ENCODE measurements at places on chromosomes 12 and 14.

GRCh38 chr14:53608369-53608768 is 348.3 kb downstream of the BMP4 start:
- H3K36me3 ChIP-seq = no peaks in the 10 kb centered on the region
- no peaks in the 10 kb centered on the region for H3K27me3 ChIP-seq
- no peak overlapping the region for H3K4me3 ChIP-seq
- no peak overlapping the region for H3K27ac ChIP-seq

DNA sequence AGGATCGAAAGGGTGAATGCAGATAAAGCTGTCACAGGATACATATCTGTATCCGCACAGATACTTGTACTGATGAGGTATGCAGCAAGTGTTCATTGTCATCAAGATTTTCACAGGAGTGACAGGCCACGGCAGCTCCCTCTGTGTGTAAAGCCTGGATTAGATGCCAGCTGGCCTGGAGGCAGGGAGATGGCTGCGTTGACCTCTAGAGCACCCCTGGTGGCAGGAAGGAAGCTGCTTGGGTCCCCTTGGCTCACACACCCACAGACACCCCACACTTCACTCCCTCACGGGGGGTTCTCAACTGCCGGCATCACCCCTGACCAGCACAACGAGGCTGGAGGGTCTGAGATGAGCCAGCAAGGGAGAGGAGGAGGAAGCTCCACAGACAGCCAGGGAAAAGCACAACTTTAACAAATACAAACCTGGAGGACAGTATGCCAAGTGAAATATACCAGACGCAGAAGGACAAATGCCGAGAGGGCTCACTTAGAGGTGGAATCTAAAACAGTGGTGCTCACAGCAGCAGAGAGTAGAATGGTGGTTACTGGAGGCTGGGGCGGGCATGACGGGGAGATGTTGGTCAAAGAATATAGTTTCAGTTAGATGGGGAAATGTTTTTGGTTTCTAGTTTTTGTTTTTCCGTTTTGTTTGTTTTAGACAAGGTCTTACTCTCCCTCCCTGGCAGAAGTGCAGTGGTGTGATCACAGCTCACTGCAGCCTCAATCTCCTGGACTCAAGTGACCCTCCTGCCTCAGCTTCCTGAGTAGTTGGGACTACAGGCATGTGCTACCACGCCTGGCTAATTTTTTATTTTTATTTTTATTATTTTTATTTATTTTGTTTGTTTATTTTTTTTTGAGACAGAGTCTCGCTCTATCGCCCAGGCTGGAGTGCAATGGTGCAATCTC is 45.7 kb downstream of the TEAD4 start:
- no peak overlapping the region for H3K4me3 ChIP-seq
- H3K27ac ChIP-seq = peak overlapping the region; percentile 93
- H3K4me1 ChIP-seq = peaks cover 44% of the 10 kb centered on the region
- DNase-seq = no peak
- peaks cover 5% of the 10 kb centered on the region for H3K36me3 ChIP-seq
- peaks cover 3% of the 10 kb centered on the region for H3K27me3 ChIP-seq

DNA sequence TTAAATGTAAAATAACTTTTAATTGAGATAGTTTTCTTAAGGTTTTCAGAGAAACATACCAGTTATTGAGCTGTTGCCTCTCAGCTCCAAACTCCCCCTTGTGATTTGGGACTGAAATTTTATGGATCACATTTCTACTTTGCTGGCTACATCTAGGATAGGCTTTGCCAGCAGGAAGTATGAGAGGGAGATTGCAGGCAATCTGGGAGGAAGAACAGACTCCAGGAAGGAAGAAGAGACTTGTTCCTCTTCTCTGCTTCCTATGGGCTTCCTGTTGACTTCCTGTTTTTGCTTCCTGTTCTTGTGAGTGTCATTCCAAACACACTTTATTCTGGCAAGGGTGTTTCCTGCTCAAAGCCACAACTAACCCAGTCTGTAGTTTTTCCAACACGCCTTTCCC is 312.9 kb downstream of the ITPR2 start:
- no peaks in the 10 kb centered on the region for H3K36me3 ChIP-seq

GRCh38 chr12:111076199-111076598 is 155.8 kb upstream of the MYL2 start:
- no peaks in the 10 kb centered on the region for H3K36me3 ChIP-seq
- DNase-seq = no peak
- peaks cover 6% of the 10 kb centered on the region for H3K27me3 ChIP-seq

- H3K27me3 ChIP-seq = peaks cover 75% of the 10 kb centered on the region
- H3K27ac ChIP-seq = no peak overlapping the region
- H3K4me3 ChIP-seq = no peak overlapping the region
- no peak for DNase-seq
- peaks cover 20% of the 10 kb centered on the region for H3K4me1 ChIP-seq
These were observed 6.1 kb downstream of the CFAP73 start for GRCh38 chr12:113155646-113156045.

- H3K27me3 ChIP-seq = peaks cover 43% of the 10 kb centered on the region
- peaks cover 40% of the 10 kb centered on the region for H3K4me1 ChIP-seq
- DNase-seq = no peak
- no peak overlapping the region for H3K27ac ChIP-seq
- H3K4me3 ChIP-seq = peak overlapping the region; percentile 85
These were observed 1.8 kb downstream of the DTX3 start for GRCh38 chr12:57606399-57606798.

GRCh38 chr14:61972711-61973110 is 210.5 kb downstream of the SNAPC1 start:
- H3K27me3 ChIP-seq = peaks cover 8% of the 10 kb centered on the region
- H3K4me3 ChIP-seq = no peak overlapping the region
- no peak overlapping the region for H3K27ac ChIP-seq
- DNase-seq = no peak

GRCh38 chr14:92880851-92881250 is 42.1 kb upstream of the CHGA start:
- H3K27ac ChIP-seq = no peak overlapping the region
- DNase-seq = no peak
- peaks cover 60% of the 10 kb centered on the region for H3K4me1 ChIP-seq
- peaks cover 67% of the 10 kb centered on the region for H3K27me3 ChIP-seq
- no peak overlapping the region for H3K4me3 ChIP-seq

DNA sequence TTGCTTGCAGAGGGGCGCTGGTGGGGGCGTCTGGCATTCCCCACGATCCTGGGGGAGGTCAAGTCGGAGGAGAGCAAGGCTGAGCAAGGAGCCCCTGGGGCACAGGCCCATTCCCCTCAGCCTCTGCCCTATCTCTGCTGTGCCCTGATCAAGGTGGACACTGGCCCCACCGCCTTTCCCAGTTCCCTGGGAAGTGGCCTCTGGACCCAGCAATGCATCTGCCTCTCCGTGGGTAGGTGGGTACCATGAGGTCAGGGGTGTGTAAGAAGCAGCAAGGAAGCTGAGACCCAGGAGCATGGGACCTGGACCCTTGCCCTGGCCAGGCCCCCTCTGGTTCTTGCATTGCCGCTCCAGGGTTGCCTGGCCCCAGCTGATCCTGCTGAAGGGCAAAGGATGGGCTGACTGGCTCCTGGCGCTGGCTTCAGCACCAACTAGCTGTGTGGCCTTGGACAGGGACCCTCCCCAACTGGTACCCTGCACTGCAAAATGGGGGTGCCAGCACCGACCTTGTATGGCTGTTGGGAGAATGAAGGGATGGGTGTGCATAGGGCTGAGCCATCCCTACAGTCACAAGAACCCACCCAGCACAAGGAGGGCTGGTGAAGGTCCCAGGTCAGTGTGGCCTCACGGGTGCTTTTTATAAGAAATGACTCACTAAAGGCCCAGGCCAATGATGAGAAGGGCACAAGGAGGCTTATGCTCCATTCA is 19.6 kb downstream of the SLC25A29 start:
- H3K4me3 ChIP-seq = peak overlapping the region; percentile 80
- no peak for DNase-seq
- H3K4me1 ChIP-seq = peaks cover 65% of the 10 kb centered on the region
- H3K36me3 ChIP-seq = peaks cover 6% of the 10 kb centered on the region

GRCh38 chr14:69490219-69490918 is 5.8 kb downstream of the PLEKHD1 start:
- peaks cover 7% of the 10 kb centered on the region for H3K4me1 ChIP-seq
- no peak overlapping the region for H3K27ac ChIP-seq
- H3K27me3 ChIP-seq = peaks cover 87% of the 10 kb centered on the region
- H3K36me3 ChIP-seq = no peaks in the 10 kb centered on the region

GRCh38 chr12:42704810-42705401 is 115.4 kb upstream of the PRICKLE1 start:
- H3K36me3 ChIP-seq = peaks cover 6% of the 10 kb centered on the region
- no peak overlapping the region for H3K4me3 ChIP-seq
- DNase-seq = no peak
- no peak overlapping the region for H3K27ac ChIP-seq

GRCh38 chr12:100953217-100953616 is 158.6 kb downstream of the ANO4 start:
- no peak overlapping the region for H3K27ac ChIP-seq
- H3K27me3 ChIP-seq = peaks cover 13% of the 10 kb centered on the region
- DNase-seq = no peak
- H3K4me1 ChIP-seq = peaks cover 15% of the 10 kb centered on the region
- no peak overlapping the region for H3K4me3 ChIP-seq

- H3K36me3 ChIP-seq = peaks cover 69% of the 10 kb centered on the region
- H3K4me3 ChIP-seq = no peak overlapping the region
- H3K4me1 ChIP-seq = peaks cover 63% of the 10 kb centered on the region
These were observed 60.3 kb downstream of the NUAK1 start for GRCh38 chr12:106078358-106079010.

GRCh38 chr12:54175200-54175963 is 13.4 kb downstream of the SMUG1 start:
- H3K4me1 ChIP-seq = peaks cover 12% of the 10 kb centered on the region
- peak overlapping the region; percentile 14 for H3K4me3 ChIP-seq
- H3K36me3 ChIP-seq = peaks cover 4% of the 10 kb centered on the region

DNA sequence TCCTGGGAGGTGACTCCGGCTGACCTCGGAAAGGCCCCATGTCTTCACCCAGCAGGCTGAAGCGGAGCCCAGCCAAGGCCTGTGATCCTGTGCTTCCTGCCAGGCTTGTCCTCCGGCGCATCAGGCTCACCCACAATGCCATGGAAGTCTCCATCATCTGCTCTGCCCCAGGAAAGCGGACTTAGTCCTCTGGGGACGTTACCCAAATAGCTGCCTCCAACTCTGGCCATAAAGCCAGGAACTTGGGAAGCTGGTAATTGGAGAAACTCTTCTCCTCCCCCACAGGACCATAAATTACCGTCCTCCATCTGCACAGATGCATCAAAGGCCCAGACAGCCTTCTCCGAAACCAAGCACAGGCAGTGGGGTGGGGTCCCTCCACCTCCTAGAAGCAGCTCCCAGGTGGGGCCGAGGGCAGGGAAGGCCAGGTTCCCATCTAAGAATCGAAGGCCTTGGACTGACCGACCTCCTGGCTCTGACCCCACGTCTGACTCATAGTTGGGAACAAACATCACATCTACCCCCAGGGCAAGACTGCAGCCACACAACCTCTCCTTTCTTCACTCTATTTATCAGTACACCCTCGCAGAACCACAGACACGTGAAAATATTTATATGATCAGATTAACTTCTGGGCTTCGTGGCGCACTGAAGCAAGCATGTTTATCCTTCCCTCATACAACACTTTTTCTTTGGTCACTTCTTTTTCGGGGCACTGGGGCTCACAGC is 56.4 kb downstream of the PITPNM2 start:
- peaks cover 6% of the 10 kb centered on the region for H3K27me3 ChIP-seq
- DNase-seq = peak; percentile 54
- H3K4me1 ChIP-seq = peaks cover 86% of the 10 kb centered on the region
- peak overlapping the region; percentile 15 for H3K4me3 ChIP-seq
- H3K36me3 ChIP-seq = no peaks in the 10 kb centered on the region

DNA sequence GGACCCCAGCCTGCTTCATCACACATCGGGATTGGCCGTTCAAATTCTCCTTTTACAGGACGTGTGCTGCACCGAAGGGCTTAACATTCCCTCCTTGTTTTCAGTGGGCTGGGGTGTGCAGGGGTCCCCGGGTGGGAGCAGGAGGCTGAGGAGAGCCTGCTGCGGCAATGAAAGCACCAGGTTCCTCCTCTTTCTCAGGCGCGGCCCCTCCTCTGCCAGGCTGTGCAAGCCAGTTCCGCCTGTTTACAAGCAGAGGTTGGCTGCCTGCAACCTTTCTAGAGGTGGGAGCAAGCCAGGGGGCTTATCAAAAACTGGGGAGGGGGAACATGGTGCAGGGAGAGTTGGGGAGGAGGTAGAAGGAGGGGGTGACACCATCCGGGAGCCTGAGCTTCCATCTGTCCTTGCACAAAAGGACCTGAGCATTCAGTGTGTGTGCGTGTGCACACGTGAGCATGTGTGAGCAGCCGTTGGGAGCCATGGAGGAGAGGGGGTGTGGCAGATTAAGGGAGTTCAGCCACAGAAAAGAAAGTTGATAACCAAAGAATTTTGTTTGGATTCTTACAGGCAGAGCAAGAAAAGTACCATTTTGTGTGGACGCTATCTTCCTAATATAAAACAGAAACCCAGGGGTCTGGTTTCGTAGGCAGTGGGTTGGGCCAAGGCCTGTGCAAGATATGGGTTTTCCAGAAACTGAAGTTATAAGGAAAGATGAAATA is 108.8 kb upstream of the RFLNA start:
- H3K27me3 ChIP-seq = peaks cover 20% of the 10 kb centered on the region
- H3K4me3 ChIP-seq = peak overlapping the region; percentile 9
- H3K4me1 ChIP-seq = peaks cover 86% of the 10 kb centered on the region
- H3K36me3 ChIP-seq = no peaks in the 10 kb centered on the region
- no peak for DNase-seq

GRCh38 chr14:71290301-71290700 is 383.0 kb downstream of the PCNX1 start:
- H3K4me3 ChIP-seq = no peak overlapping the region
- no peak for DNase-seq
- no peaks in the 10 kb centered on the region for H3K4me1 ChIP-seq
- peaks cover 7% of the 10 kb centered on the region for H3K27me3 ChIP-seq
- H3K27ac ChIP-seq = no peak overlapping the region
- H3K36me3 ChIP-seq = no peaks in the 10 kb centered on the region

GRCh38 chr14:44170101-44170500 is 337.0 kb downstream of the FSCB start:
- DNase-seq = no peak
- H3K4me1 ChIP-seq = no peaks in the 10 kb centered on the region

- DNase-seq = no peak
- H3K4me1 ChIP-seq = no peaks in the 10 kb centered on the region
- no peak overlapping the region for H3K4me3 ChIP-seq
These were observed 69.1 kb upstream of the C12orf71 start for GRCh38 chr12:27151479-27151878.

DNA sequence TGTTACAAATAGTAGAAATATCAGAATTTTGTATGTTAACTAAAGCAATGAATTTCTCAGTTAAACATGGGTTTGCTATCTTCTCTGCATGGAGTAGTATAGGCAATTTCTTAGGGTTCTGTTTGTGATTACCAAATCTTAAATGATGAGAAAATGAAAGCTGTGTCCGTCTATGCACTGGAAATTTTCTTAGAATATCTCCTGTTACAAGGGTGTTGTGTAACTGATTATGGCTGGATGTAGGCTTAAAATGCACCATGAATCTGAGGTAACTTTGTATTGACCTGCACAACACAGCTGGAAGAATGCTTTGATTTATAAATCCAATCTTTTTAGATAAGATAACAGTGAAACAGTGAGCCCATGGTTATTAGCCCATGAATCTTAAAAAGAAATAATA is 17.8 kb downstream of the TRIP11 start:
- H3K4me1 ChIP-seq = no peaks in the 10 kb centered on the region
- no peak for DNase-seq
- H3K36me3 ChIP-seq = peaks cover 27% of the 10 kb centered on the region
- no peak overlapping the region for H3K27ac ChIP-seq
- H3K27me3 ChIP-seq = no peaks in the 10 kb centered on the region
- H3K4me3 ChIP-seq = no peak overlapping the region

GRCh38 chr14:69909826-69910550 is 30.8 kb downstream of the SMOC1 start:
- H3K4me3 ChIP-seq = no peak overlapping the region
- peaks cover 15% of the 10 kb centered on the region for H3K4me1 ChIP-seq
- peaks cover 4% of the 10 kb centered on the region for H3K27me3 ChIP-seq
- H3K36me3 ChIP-seq = peaks cover 19% of the 10 kb centered on the region
- no peak overlapping the region for H3K27ac ChIP-seq
- DNase-seq = no peak
